ENCODE measurements at places on chromosomes 6 and 20.

- DNase-seq, result no peak
Measured at GRCh38 chr6:5012519-5012918, 8.7 kb upstream of the RPP40 start.

DNA sequence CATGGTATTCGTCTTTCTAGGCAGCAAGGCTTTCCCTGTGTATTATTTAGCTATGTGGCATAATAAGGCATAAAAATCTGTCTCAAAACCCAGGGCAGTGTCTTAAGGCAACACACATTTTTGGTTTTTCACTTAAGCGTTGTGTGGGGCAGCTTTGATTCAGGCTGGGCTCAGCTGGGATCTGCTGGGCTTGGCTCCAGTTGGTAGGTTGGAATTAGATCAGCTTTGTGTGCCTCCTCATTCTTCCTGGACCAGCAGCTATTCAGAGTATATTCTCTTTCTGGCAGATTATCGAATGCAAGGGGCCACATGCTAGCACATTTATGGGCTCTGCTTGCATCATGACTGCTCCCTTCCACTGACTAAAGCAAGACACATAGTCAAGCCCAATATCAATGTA, 487.9 kb downstream of the RFPL4B start:
- DNase-seq, result no peak

- no peak for DNase-seq
Measured at GRCh38 chr6:36596356-36596755, 2.2 kb downstream of the SRSF3 start.

GRCh38 chr6:5837323-5837722, 169.4 kb downstream of the NRN1 start:
- no peak for DNase-seq

- DNase-seq, result no peak
Measured at GRCh38 chr6:27726619-27727023, 185.6 kb downstream of the OR2B2 start.
